MV-4-11 (cell line): ENCODE measurements at places on chromosomes 7 and 10.

GRCh38 chr10:95341716-95342130 lies 50.9 kb upstream of the PDLIM1 start:
- DNase-seq: no peak

DNA sequence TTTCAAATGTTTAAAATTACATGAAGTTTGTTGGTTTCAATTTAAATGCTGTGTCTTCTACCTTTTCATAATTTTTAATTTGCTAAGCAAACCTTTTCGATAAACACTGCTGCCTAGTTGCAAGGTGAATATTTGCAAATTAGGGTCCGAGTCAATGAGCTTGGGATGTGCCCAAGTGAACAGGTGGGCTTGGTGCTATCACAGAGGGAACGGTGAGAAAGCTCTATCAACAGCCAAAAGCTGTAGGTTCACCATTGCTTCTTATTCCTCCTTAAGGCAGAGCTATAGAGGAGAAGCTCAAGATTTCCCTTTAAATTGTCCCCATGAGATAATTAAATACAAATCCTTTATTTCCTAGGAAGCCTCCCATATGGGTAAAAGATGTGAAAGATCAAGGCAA lies 245.3 kb upstream of the CELF2 start:
- DNase-seq: no peak

GRCh38 chr10:78449554-78449953 lies 415.9 kb downstream of the RPS24 start:
- DNase-seq: no peak

DNA sequence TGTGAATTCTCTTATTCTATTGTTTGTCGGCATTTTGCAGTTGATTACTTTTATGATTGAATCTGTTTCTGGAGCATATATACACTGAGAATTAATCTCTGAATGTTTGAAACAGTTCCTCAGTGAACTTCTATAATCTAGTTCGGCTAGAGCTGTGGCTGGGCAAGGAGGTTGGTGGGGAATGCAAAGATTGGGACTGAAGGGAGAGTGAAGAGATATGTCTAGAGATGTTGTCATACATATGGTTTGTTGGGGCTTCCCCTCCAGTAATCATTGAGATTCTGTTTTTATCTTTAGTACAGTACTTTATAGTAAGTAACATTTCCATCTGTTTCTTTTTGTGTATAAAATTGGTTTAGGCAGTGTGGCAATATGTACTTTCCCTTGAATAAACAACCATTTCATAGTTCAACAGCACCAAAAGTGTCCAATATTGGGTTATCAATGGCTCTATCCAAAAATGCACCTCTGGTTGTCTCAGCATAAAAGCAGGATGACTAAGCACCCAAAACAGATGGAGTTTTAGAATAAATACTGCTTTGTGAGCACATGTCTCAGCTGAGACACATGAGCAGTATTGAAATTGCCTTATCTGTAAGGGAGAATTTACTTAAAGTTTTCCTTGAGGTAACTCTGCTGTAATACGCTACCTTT lies 36.7 kb downstream of the WAC start:
- DNase-seq: no peak

DNA sequence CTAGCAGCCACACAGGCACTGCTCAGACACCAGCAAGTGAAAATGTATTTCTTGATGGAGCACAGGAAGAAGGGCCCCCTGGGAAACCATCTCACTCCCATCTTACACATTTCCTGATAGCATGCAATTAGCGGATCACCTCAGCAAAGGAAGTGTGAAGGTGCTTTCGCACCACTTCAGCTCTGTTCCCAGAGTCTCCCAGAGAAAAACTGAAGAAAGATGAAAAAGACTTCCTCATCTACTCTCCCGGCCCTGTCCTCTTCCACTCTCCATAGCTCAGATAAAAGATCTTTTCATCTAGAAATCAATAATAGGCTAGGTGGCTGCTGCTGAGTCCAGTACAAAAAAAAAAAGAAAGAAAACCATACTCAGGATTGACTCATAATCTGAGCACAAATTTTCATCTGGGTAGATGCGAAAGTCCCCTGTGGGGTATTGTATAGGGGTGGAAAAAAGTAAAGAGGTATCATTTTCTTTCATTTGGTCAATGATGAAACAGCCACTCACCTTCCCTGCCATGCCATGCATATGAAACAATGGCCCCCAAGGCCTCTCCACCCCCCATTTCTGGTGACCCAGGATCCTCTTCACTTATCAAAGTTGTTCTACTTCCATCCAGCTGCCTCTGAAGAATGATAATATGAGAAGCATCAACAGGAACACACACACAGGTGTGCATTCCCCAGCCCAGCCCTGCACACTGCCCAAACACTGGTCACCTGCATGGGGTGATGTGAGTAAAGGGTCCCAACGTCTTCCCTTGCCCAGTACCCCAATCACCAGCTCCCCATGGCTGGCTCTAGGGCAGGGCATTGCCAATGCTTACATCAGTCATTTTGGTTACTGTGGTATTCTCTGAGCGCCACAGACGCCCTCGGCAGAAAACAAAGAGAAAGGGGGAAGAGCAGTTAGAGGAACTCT lies 48.8 kb upstream of the DGKI start:
- peak; percentile 42 for DNase-seq

DNA sequence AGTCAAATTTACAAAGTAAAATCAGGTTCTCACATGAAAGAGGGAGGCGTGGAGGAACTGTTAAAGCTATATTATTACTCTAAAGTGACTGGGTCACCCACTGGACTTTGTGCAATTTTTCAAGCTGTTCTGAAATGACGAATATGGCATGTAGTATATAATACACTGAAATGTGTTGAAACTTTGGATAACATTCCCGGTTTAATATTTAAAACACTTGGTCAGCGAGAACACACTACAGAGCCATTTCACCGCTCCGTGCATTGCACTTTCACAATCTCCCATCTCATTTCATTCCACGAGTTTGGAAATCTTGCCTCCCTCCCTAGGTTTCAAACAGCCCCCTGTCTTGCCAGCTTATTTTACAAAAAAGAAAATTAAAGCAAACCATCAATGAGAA lies 337.9 kb downstream of the WDR11 start:
- DNase-seq: no peak

DNA sequence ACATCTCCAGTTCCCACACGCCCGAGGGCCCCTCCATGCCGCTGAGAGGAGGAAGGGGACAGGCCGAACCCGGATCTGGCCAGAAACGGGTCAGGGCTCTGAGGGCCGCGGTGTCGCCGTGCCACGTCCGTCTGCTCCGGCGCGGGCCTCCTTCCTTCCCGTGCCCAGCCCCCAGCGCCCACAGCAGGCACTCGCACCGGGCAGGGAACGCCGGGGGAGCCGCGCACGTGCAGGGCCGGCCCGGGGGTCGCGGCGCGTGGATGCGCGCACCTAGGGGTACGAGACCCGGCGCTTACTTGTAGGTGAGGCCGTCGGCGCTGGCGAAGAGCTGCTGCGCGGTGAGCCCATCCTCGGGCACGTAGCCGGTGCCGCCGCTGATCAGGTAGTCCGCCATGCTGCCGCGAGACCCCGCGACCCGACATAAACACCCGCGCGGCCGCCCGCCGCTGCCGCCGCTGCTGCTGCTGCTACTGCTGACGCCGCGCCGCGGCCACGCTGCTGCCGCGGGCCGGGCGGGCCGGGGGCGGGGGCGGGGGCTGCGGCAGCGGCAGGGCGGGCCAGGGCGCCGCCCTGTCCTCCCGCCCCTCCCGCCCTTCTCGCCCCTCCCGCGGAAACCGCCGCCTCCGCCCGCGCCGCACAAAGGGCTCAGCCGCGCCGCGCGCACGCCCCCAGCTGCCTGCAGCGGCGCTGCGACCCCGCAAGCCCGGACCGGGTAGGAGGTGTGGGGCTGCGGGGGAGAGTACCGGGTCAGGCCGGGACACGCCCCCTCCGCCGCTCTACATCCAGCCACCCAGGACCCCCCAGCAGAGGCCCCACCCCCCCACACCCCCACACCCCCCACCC lies 4.1 kb downstream of the IMPDH1 start:
- DNase-seq: no peak

- no peak for DNase-seq
Observed at GRCh38 chr7:73533742-73534141, 11.6 kb upstream of the BAZ1B start.

GRCh38 chr10:97977673-97978072 lies 52.7 kb downstream of the CRTAC1 start:
- DNase-seq: no peak

- no peak for DNase-seq
Observed at GRCh38 chr10:108598831-108599230, 1324.5 kb downstream of the XPNPEP1 start.

DNA sequence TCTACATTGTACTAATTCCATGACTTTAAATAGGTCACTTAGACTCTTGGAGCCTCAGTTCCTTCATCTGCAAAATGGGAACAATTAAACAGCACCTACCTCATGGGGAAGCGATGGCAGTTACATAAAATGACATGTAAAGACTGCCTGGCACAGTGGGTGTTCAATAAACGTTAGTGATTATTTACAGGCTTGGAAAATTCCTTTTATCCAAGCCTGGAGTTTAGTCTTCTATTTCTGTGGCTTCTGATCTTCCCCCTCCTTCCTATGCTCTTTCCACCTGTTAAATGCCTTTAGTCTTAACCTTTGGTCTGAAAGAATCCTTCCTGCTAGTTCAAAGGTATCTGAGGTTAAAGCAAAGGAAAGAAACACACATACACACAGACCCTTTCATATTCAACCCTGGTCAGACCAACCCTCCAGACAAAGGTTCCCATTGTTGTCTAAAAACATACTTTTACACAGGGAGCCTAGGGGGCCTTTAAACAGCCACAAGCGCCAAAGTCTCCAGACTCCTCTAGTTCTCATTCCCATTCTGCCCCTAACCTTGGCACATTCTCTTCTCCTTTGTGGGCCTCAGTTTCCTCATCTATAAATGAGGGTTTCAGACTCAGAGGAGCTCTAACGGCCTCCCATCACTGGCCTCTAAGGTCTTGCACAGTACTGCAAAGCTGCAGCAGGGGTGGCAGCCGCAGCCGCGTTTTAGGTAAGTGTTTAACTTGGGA lies 21.4 kb downstream of the SORBS1 start:
- DNase-seq: no peak
